ENCODE measurements at places on chromosomes 5 and 9.

DNA sequence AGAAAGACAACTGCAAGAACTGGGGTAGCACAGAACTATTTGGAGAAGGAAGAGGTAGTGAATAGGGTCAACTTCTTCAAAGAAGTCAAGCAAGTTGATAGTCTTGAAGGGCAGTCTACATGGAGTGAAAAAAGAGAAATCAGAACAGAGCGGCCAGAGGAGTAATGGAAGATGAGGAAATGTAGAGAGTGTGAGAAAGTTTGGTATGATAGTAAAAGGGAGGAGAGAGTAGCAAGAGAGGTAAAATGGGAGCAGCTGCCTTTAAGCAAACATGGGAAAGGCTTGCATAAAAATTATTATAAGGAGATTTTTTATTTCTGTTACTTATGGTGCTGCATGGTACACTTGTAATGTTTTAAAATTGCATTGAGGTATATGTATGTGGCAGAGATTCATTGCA, 6.8 kb downstream of the ITGA2 start:
- DNase-seq = no peak

DNA sequence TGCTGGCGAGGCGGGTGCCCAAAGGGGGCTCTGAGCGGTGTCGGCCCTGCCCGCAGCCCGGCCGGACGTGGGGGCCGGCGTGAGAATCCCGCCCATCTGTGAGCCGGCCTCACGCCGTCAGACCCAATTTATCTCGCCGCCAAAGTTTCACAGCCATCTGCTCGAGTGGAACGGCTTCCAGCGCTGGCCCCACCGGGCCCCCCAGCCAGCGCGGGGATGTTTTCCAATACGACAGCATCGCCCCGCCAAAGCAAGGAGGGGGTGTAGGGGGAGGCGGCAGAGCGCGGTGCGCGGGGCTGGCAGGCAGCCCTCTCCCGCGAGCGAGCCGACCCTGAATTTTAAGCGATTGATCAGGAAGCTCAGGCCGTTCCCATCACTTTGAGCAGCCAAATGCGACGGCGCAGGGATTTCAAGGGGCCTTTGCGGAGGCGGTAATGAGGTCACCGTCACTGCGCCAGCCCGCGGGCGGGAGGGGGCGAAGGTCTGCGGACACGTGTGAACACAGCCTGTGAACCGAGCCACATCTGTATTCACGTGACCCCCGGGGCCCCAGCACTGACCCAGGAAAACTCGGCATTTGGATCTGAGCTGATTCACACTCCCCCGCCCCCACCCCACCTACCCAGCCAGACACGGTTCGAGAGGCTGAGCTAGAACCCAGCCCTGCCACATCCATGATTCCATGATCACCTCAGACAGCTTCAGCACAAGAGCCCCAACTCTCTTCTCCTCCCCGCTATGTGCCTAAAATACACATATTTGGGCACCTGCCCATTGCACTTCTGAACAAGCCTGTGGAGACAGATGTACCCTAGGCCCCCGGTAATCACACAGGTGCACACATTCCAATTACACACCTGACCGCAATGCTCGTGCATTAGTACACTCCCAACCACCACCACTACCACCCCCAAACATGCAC, 47.8 kb upstream of the PSD2 start:
- DNase-seq = no peak

- DNase-seq = no peak
Observed at GRCh38 chr5:5512543-5512942, 90.1 kb downstream of the ICE1 start.

GRCh38 chr5:9787861-9788600, 157.9 kb upstream of the TAS2R1 start:
- no peak for DNase-seq

DNA sequence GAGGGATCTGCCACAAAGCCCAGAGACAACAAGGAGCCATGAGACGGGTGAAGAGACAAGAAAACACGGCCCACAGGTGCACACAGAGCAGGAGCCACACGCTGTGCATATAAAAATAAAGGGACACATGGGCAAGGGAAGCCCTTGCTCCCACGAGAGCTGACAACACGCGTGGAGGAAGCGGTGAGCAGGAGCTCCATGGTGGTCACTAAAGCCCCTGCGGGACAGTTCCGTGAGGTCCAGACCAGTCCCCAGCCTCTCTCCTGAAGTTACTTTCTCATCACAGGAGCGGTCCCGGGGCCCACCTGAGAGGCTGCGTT, 90.7 kb downstream of the CAMSAP1 start:
- no peak for DNase-seq

- no peak for DNase-seq
Observed at GRCh38 chr5:10660720-10661387, 97.0 kb downstream of the ANKRD33B start.

DNA sequence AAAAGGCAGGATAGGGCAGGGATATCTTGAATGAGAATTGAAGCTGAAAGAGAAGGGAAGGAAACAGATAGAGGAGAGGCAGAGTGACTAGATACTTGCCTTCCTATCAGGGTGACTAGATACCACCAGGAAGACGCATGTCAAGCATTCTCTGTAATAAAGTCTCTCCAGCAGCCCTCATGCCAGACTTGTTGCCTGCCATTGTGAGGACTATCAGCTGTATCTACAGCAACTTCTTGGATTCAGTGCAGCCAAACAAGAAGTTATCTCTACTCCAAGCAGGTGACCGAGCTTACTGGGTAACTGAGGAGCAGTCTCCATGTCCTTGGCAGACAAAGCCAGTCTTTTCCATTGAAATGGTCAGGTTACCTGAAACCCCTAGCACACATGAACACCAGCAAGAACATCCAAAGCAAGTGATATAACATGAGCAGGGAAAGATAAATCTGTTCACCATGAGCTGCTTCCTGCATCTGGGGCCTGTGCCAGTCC, 9.3 kb downstream of the SH3RF2 start:
- no peak for DNase-seq

GRCh38 chr5:31664566-31664965, 25.6 kb downstream of the PDZD2 start:
- no peak for DNase-seq

GRCh38 chr9:130173666-130173983, 1.4 kb downstream of the NCS1 start:
- no peak for DNase-seq

DNA sequence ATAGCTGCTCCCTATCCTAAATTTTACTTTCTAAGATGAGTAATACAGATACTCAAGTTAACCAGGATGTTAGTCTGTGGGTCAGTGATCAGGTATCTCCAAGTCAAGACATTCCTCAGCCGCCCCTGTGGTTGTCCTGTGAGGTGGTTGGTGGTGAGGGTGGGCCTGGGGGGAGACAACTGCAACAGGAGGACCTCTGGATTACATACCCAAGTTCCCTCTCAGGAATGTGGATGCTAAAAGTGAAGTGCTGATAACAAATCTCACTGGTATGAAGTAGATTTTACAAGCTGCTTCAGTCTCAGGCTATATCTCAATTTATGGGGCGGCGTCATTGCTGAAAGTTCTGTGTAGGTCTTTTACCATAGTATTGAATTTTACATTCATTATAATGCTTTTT, 38.3 kb downstream of the SLC1A3 start:
- DNase-seq = no peak

Data from AG04450 (cell line).